Tibial nerve (tissue), 4 donors: ENCODE measurements at places on chromosomes 2 and 18.

DNA sequence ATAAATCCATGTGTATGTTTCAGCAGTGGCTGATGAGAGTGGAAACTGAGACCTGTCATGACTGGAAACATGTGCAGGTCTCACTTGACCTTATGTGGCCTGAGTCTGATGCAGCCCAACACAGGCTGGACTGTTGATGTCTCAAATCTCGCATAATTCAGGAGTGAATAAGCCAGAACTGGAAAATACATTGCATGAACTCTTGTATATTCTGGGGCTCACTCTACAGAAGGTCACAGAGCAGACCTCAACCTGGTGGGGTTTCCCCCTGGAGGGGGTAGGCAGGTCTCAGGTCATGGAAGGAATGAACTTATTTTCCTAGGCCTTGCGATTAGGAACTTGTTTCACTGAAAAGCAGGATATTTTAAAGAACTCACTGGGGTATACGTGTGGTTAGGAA, 146.3 kb upstream of the THUMPD2 start:
- no peak overlapping the region for H3K4me3 ChIP-seq
- H3K4me1 ChIP-seq: no peaks in the 10 kb centered on the region
- H3K27me3 ChIP-seq: no peaks in the 10 kb centered on the region
- H3K36me3 ChIP-seq: no peaks in the 10 kb centered on the region
- no peak for DNase-seq

DNA sequence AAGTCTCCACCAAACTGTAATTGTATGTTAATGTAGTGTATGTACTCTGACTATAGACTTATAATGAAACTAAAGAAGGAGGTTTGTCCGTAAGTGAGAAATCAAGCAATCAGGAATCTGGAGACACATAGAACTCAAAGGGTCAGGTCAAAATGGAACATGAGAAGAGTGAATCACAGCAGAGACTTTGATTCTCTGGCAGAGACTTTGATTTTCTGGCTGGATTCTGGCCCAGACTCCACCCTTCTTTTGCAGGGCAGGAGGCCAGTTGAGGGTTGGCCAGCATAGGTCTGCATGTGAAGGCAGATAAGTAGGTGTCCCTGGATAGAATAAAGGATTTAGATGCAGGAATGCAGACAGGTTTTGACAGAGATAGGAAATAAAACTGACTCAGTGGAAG, 11.0 kb upstream of the NCKAP5 start:
- DNase-seq: peak; percentile 37
- no peak overlapping the region for H3K27ac ChIP-seq
- no peaks in the 10 kb centered on the region for H3K4me1 ChIP-seq
- H3K36me3 ChIP-seq: no peaks in the 10 kb centered on the region

DNA sequence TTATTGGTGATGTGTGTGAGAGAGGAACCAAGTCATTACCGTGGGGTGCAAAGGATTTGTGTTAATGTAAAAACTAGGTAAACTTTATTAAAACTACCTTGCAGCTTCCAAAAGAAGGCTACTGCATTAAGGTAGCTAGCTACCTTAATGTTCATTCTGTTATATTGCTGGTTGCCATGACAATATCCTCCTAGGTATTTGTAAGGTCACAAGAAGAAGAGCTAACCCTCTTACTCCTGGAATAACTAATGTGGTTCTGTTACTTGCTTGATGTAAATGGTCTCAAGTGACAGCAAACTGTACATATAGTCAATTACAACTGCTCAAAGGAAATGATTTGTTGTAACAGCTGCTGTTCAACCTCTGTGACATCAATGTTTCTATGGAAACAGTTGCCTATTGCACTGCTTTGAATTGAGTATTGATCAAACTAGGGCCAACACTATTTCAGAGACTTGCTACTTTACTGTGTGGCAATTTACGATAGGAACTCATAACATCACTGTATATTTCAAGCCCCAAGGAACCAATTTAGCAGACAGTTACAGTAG, 319.8 kb upstream of the HNRNPA3 start:
- H3K27me3 ChIP-seq: no peaks in the 10 kb centered on the region
- H3K4me1 ChIP-seq: no peaks in the 10 kb centered on the region
- H3K27ac ChIP-seq: no peak overlapping the region
- H3K36me3 ChIP-seq: no peaks in the 10 kb centered on the region

- no peaks in the 10 kb centered on the region for H3K27me3 ChIP-seq
- no peak for DNase-seq
- peaks cover 13% of the 10 kb centered on the region for H3K4me1 ChIP-seq
- no peak overlapping the region for H3K27ac ChIP-seq
- H3K36me3 ChIP-seq: no peaks in the 10 kb centered on the region
These were observed 134.8 kb downstream of the MREG start for GRCh38 chr2:215878476-215879063.

DNA sequence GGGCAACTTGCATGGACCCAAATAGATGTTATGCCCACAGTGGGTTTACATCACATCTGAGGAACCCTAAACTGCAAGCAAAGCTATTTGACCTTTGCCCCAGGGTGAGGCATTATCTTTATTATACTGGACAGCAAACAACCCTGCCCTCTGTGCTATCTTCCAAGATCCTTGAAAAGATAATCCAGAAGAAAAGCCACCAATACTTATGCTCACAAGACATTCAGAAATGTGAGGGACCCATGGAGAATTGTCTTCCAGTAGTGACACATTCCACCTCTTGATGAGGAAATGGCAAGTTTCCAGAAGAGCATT, 53.0 kb upstream of the NDUFV2 start:
- H3K36me3 ChIP-seq: no peaks in the 10 kb centered on the region
- no peaks in the 10 kb centered on the region for H3K4me1 ChIP-seq
- no peak overlapping the region for H3K4me3 ChIP-seq
- no peak overlapping the region for H3K27ac ChIP-seq

DNA sequence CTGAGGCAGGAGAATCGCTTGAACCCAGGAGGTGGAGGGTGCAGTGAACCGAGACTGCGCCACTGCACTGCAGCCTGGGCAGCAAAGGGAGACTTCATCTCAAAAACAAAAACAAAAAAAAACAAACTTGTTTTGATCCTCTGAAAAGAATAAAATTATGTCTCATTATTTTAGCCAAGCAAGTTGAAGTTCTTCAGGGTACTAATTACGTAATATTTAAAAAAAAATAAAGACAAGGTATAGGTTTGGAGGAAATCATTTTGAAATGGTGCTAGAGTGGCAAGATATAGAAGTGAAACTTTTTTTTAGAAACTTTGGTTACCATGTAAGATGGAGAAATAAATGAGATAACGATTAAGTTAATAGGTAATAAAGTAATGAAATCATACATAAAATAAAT, 54.4 kb upstream of the TMEM247 start:
- H3K36me3 ChIP-seq: no peaks in the 10 kb centered on the region
- no peak for DNase-seq
- no peak overlapping the region for H3K27ac ChIP-seq
- no peaks in the 10 kb centered on the region for H3K4me1 ChIP-seq
- no peak overlapping the region for H3K4me3 ChIP-seq
- no peaks in the 10 kb centered on the region for H3K27me3 ChIP-seq

- no peaks in the 10 kb centered on the region for H3K36me3 ChIP-seq
- no peaks in the 10 kb centered on the region for H3K4me1 ChIP-seq
- H3K4me3 ChIP-seq: no peak overlapping the region
These were observed 60.7 kb upstream of the ZEB2 start for GRCh38 chr2:144580521-144581161.

- H3K4me3 ChIP-seq: no peak overlapping the region
- H3K4me1 ChIP-seq: no peaks in the 10 kb centered on the region
- H3K27ac ChIP-seq: no peak overlapping the region
- H3K36me3 ChIP-seq: no peaks in the 10 kb centered on the region
- no peak for DNase-seq
- no peaks in the 10 kb centered on the region for H3K27me3 ChIP-seq
These were observed 117.2 kb upstream of the HS6ST1 start for GRCh38 chr2:128435576-128436478.
